Osteocyte (in vitro differentiated cells): ENCODE measurements at places on chromosomes 1 and 21. TPM values are rescaled to one million over a fixed set of nuclear protein-coding genes. Genes with fewer than 3 reads are reported as not detected.

GRCh38 chr1:204852854-204853253 lies 17.8 kb upstream of the NFASC start:
- DNase-seq = no peak

DNA sequence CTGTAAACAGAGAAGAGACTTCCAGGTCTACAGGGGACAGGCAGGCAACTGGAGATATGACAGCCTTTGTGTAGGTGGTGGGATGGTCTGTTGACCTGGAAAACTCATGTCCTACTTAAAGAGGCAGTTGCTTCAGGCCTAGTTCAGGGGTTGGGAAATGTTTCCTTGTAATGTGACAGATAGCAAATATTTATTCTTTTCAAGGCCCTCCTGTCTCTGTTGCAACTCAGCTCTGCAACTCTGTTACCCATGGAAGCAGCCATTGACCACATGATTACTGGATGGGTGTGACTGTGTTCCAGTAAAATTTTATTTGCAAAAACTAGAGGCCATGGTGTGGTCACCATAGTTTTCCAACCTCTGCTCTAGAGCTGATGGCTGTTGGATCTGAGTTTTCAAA lies 341.9 kb downstream of the PTBP2 start:
- no peak for DNase-seq

The RGS1 gene
- total RNA-seq = not detected in 2 replicates

The MGST3 gene
- total RNA-seq = 130 and 139 TPM in 2 replicates

- DNase-seq = no peak
Measured at GRCh38 chr1:101918277-101918676, 78.4 kb downstream of the OLFM3 start.
